ENCODE measurements at places on chromosomes 2 and 18.

DNA sequence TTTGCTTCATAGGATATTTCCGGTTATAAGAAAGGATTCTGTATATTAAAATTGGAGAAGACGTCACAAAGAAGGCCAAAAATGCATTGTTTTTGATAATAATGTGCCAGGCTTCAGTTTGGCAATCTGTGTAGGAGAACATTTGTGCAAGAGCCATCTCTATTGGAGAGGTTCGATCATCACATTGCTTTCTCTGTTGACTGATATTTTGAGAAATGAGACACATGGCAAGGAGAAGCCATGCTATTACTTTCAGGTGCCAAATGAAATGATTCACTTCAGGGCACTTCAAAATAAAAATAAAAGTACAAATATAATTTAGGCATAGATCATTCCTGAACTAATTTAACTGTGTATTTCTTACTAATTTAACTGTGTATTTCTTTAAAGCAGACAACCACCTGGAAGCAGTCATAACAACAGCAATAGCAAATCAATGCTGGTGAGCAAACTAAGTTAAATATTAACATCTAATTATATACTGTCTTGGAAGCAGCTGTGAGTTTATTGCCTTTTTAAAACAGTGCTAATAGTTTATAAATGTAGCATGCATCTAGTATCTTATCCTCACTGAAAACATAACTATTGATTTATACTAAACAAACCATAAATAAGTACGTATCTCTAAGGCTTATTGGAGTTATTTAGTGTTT lies 50.2 kb upstream of the CHST9 start:
- no peak for DNase-seq

DNA sequence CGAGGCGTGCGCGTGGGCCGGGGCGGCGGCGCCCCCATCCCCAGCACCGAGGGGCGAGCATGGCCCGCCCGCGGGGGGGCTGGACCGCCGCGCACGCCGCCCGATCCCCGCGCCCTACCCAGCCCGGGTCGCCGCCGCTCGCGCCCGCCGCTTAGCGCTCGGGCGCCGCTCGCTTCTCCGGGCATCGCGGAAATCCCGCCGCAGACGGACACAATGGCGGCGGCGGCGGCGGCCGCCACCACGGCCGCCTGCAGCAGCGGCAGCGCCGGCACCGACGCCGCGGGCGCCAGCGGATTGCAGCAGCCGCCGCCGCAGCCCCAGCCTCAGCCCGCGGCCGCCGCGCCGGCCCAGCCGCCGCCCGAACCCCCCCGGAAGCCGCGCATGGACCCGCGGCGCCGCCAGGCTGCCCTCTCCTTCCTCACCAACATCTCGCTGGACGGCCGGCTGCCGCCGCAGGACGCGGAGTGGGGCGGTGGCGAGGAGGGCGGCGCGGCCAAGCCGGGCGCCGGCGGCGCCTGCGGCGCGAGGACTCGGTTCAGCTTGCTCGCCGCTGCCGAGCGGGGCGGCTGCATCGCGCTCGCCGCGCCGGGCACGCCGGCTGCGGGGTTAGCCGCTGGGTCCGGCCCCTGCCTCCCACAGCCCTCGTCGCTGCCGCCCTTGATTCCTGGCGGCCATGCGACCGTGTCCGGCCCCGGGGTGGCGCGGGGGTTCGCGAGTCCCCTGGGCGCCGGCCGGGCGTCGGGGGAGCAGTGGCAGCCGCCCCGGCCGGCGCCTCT lies 453 bp downstream of the CABLES1 start:
- DNase-seq: no peak

DNA sequence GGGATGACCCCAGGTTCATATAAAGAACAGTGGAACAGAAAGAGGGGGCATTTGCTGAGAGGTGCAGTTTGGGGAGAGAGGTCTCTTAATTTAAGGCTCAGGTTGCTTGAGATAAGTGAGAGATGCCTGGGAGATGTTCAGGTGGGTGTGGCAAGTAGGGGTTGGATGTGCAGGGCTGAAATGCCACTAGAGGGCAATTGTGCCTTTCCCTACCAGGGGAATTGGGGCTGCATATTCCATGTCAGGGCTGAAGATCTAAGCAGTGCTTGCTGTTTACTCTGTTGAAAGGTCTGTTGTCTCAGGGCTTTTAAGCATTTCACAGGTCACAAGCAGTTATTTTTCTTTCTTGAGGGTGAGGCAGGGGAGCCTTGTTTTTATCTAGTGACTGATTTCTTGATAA lies 7.8 kb downstream of the CCDC85A start:
- DNase-seq: no peak

GRCh38 chr2:101200676-101201075 lies 49.5 kb upstream of the TBC1D8 start:
- DNase-seq: no peak
